Psoas muscle (tissue), 8 donors: ENCODE measurements at places on chromosomes 12 and 14. TPM values are rescaled to one million over a fixed set of nuclear protein-coding genes. Genes with fewer than 3 reads are reported as not detected.
A peak's percentile ranks its signal among the peaks of the same experiment; 100 is the strongest.

Gene CCDC175
- not detected for polyA plus RNA-seq

Gene SLC10A1
- polyA plus RNA-seq, result not detected

Gene WASHC4
- polyA plus RNA-seq, result 13.7 TPM

Gene TGM1
- polyA plus RNA-seq, result 0.86 TPM

Gene PHETA1
- 7.6 TPM for polyA plus RNA-seq

Gene RNASE3
- polyA plus RNA-seq, result not detected

Gene AQP6
- polyA plus RNA-seq, result not detected

DNA sequence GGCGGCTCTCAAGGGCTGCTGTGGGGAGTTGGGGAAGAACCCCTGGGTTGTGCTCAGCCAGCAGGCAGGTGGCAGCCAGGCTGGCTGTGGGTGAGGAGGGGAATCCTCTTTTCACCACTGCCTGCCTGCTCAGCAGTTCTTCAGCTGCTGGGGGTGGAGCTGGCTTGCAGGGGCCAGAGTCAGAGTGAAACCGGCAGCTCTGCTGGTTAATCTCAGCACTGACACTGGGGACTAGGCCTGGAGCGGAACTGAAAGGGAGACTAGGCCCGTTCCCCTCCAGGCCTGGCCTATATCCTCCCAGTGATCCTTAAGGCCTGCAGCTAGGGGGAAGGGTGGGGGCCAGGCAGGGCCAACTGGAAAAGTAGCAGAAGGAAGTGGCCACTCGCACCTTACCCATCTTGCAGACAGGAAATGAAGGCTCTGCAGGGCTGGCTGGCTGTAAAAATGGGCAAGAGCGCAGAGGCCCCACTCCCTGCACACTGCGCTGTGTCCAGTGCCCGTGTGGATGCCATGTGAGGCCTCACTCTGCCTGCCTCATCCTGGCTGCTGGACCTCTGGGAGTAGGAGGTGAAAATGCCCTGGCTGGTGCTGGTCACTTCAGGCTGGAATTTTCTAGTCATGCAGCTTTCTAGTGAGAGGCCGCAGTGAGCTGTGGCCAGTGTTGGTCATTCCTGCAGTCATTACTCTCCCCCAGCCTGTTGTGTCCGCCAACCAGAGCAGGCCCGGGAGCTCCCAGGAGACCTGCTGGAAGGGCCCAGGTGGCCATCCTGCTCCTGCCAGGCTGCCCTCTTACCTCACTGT, 39.4 kb downstream of the SH2B3 start:
- peak; percentile 67 for DNase-seq

- DNase-seq, result no peak
Measured at GRCh38 chr12:14394317-14395073, 29.0 kb downstream of the ATF7IP start.

- DNase-seq, result no peak
Measured at GRCh38 chr12:60209933-60210332, 614.1 kb downstream of the SLC16A7 start.

GRCh38 chr12:54997929-54998522, 13.5 kb upstream of the TESPA1 start:
- no peak for DNase-seq

DNA sequence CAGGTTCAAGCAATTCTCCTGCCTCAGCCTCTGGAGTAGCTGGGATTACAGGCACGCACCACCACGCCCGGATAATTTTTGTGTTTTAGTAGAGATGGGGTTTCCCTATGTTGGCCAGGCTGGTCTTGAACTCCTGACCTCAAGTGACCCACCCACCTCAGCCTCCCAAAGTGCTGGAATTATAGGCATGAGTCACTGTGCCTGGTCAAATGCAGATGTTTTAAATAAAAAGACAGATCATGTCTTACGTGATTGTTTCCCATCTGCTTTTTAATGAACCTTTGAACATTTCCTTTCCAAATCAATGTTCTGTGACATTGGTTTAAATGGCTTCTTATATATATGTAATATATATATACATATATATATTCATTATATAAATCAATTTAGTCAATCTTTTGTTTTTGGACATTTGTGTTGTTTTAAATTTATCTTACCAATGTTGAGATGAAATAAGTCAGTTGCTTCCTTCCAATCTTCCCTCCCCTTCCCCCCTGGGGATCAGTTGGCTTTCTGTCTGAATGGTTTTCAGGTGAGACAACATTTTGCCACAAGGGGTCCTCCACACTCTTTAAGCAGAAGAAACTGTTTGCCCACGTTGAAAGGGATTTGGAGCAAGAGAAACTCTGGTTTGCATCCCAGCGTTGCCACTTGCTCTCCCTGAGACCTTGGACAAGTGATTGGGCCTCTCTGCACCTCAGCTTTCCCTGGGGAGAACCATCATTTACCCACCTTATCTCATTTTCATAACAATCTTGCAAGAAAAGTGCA, 47.6 kb upstream of the RBM19 start:
- DNase-seq, result no peak

DNA sequence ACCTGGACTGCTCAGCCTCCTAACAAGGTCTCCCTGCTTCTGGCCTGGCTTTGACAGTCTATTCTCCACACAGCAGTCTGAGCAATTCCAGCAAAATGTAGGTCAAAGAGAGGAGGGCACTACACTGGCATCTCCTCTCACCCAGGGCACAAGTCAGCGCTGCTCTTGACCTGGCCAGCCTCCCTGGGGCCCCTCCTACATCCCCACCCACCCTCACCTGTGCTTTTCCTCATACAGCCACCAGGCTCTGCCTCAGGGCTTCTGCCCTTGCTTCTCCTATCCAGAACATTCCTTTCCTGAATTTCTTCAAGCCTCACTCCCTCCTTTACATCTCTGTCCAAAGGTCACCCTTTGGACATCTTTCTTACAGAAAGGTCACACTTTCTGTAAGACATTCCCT, 33.7 kb downstream of the GALNT4 start:
- no peak for DNase-seq

GRCh38 chr12:58310809-58311622, 369.6 kb downstream of the ATP23 start:
- no peak for DNase-seq

GRCh38 chr12:86670986-86671385, 414.8 kb upstream of the MGAT4C start:
- DNase-seq, result no peak

DNA sequence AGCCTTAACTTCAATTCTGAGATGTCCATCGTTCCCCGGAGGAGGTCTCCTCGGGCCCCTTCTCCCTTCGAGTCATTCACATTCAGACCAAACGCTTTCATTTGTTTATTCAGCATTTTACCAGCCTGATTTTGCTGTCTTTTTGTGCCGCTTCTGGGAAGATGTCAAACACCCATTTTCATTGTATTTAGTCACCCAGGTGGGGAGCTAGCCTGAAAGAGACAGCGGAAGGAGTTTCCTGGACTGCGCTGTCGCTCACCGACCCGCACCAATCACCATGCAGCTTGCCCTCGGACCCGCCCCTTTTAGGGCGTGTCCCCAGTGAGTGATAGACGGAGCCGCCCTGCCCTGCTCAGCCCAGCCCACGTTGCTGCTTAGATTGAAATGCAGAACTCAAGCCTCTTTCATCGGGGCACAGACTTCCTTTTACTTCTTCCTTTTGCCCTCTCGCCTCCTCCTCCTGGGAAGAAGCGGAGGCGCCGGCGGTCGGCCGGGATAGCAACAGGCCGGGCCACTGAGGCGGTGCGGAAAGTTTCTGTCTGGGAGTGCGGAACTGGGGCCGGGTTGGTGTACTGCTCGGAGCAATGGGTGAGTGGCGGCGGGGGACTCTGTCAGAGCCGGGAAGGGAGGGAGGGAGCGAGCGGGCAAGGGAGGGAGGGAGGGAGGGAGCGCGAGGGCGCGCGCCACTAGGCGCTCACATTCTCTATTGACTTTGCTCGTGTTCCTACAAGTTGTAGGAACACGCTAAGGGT, at the start of gene PAX9:
Gene PAX9 (plus strand): TSS at position 355 of the 752 bp plus-strand sequence. CDS start 230 bp downstream, at position 585.
- DNase-seq, result peak; percentile 77

DNA sequence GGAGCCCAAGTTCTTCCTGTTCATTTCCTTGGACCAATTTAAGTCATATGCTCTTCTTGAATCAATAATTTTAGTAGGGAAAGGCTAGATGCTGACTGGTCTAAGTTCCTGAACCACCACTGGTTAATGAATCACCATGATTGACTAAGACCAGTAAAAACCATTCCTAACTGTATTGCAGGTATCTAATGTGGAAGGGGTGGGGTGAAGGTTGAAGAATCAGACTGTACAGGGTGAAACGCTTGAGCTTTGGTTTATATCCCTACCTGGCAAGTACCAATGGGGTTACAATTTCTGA, 100.1 kb downstream of the DYRK2 start:
- no peak for DNase-seq

- no peak for DNase-seq
Measured at GRCh38 chr12:106187842-106188241, 49.1 kb upstream of the NUAK1 start.

- DNase-seq, result no peak
Measured at GRCh38 chr12:10285919-10286318, 21.8 kb upstream of the KLRD1 start.

- DNase-seq, result no peak
Measured at GRCh38 chr12:102633981-102634605, 153.7 kb upstream of the IGF1 start.

DNA sequence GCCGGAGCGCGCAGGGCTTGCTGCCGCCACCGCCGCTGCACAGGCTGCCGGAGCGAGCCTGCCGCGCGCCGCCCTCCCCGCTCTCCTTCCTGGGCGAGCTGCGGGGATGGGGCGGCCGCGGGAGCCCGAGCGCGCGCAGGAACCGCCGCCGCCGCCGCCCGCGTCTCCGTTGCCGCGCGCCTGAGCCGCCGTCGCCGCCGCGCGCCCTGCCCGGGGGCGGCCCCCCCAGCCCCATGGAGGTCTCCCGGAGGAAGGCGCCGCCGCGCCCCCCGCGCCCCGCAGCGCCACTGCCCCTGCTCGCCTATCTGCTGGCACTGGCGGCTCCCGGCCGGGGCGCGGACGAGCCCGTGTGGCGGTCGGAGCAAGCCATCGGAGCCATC, 352 bp downstream of the PLXNC1 start:
- peak; percentile 70 for DNase-seq

DNA sequence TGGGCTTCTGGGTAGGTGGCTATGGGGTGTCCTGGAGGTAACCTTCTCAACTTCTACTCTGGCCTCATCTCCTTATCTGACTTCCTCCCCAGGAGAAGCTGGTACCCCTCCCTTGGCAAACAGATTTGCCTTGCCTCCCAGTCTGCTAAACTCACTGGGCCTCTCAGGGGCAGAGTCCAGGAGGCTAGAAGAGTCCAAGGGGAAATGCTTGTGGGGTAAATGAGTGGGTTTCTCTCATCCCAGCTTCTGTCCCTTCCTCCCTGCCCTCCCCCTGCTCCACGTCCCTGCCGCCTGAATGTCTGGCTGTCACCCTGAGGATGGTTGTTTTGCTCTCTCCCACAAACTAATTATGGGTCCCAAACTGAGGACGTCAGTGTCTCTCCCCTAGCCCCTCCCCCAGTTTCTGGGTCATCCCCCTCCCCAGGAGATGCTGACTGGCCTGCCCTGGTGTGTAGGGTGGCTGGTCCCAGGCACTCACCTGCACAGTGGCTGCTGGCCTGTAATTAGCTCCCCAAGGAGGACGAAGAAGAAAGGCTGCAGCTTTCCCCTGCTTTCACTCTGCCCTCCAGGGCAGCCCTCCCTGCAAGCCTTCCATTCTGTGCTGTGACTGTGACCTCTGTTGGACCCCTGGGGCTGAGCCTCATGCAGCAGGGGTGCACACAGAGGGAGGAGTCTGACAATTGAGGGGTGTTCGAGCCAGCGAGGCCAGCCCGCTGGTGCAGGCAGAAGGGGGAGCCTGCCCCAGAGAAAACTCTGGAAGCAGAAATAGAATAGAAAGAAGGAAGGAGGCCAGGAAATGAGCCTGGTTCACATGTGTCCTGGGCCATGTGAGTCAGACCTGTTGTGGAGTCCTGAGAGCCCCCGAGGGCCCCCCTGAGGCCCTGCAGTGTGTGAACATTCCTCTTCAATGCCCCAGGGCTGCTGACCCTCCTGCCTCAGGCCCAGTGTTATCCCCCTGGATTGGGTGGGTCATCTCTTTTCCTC, at the start of gene LRP1-AS:
Gene LRP1-AS (minus strand): TSS at position 659 of the 984 bp plus-strand sequence.
- DNase-seq, result no peak
